ENCODE measurements at places on chromosomes 3 and 15. TPM values are rescaled to one million over a fixed set of nuclear protein-coding genes. Genes with fewer than 3 reads are reported as not detected.

Gene CCR8
- 2.2 TPM for total RNA-seq

Gene WDR49
- 4.8 TPM for total RNA-seq

Gene ARPIN
- total RNA-seq, result 2.9 TPM

Gene CHRNA5
- total RNA-seq, result 0.52 TPM

Gene SOX14
- total RNA-seq, result not detected

Gene PLOD2
- 1.8 TPM for total RNA-seq

Gene TMCC1
- total RNA-seq, result 17.1 TPM

Gene EFL1
- 10.8 TPM for total RNA-seq

Data from mononuclear cell (primary cell).